Stimulated activated CD4-positive, alpha-beta T cell treated with anti-CD3 and anti-CD28 coated beads, Interleukin-15, amount 100 ng/mL, for 48 hours (primary cell): ENCODE measurements at places on chromosomes 5 and 9.

DNA sequence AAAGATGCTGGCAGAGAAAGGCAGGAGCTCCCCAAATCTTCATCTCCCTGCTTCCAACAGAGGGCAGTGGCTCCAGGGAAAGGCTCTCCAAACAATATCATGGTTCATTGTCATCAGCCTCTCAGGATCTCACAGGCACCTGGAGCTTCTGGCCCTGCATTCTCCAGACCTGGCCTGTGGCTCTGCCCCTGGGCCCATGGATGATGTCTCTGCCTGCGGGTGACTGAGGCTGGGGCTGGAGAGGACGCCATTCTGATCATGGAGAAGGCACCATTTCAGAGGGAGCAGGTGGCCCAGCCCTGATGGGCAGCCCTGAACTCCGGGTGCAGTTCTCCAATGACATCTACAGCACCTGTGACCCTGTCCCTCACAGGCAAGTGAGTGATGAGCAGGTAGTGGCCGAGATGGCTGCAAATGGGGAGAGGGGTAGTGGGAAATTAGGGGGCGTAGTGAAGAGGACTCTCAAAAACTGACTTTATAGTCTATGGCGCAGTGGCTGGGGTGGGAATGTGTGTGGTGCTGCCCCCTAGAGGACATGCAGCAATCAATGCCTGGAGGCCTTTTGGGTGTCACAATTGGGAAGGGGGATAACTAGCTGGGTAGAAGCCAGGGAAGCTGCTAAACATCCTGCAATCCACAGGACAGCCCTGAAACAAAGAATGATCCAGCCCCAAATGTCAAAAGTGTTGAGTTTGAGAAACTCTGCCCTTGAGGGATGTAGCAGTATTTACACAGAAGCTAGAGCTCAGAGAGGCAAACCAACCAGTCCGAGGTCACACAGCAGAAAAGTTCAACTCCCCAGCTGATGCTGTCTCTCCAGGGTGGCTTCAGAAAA is 3.2 kb downstream of the SH3PXD2B start:
- no peak for DNase-seq

DNA sequence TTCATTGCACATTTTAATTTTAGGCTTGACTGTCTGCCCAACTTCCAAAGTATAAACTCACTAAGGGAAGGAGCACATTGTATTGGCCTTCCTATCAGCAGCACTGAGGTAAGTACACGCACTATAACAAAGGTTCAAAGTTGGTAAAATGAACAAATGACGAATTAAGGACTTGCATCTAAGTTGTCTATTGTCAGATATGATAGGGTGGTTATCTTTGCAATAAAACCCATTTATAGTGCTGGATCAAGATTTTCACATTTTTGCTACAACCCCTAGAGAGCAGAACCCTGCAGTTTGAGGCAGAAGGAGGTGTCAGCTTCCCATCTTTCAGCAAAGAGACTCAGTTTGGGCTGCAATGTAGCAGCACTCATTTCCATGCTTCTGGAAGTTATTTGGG is 5.1 kb downstream of the HOMER1 start:
- DNase-seq, result no peak

DNA sequence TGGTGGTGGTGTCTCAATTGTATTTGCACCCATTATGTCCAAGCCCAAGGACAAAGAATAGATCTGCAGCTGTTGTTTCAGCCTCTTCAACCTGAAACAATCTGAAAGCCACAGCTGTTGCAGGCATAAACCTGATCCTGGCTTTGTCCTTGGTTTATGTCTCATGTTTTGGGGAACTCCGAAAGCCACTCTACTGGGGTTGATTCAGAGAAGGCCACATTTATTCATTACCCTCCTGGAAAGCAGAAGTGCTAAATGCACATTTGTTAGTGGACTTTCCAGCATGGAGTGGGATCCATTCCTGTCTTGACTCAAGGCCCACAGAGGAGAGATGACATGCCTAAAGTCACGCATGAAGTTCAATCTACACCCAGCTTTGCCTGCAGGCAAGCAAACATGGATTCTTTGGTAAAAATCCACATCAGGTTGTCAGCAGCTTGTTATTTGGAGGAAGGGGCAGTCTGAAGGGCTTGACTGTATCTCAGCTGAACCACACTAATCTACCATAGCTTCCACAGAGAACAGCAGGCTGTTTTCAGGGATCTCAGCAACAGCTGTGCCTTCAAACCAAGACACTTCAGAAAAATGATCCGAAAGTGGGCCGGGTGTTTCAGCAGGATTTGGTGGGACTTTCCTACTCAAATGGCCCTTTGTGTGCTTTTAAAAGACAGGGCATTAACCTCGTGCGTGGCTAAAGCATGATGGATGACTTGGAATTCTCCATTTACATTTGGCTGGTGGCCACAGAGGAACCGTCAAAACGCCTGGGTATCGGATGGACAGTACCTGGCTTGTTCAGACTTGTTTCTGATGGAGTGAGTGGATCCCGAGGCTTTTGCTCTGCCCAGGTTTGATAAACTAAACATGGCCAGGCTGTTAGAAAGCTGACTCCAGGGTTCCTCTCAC is 36.2 kb upstream of the ADAM19 start:
- no peak for DNase-seq

GRCh38 chr5:166980666-166981065 is 1310.8 kb upstream of the WWC1 start:
- no peak for DNase-seq

- DNase-seq, result no peak
Measured at GRCh38 chr5:82347201-82347865, 69.2 kb upstream of the RPS23 start.

DNA sequence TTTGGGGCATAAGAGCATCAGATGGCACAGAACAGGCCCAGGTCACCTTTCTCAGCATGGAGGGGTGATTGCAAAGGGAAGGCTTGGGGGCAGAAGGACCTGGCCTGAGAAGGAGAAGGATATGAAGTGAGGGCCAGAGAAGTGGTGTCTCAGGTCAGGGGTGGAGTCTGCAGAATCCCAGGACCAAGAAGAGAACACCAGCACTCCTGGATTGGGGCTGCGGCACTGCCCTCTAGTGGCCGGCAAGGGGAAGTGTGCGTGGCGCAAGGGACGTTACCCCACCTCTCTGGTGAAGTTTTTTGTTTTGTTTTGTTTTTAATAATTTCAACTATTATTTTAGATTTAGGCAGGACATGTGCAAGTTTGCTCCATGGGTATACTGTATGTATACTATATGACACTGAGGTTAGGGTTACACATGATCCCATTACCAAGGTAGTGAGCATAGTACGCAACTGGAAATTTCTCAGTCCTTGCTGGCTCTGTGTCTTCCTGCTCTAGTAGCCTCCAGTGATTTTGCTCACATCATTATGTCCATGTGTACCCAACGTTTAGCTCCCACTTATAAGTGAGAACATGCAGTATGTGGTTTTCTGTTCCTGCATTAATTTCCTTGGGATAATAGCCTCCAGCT is 1548.6 kb downstream of the EFNA5 start:
- no peak for DNase-seq

- no peak for DNase-seq
Measured at GRCh38 chr5:56277573-56277972, 44.4 kb upstream of the ANKRD55 start.

GRCh38 chr5:42377496-42377895 is 45.7 kb upstream of the GHR start:
- DNase-seq, result no peak

GRCh38 chr5:180591311-180591887 is at the start of gene SCGB3A1:
Gene SCGB3A1, minus strand, starts transcription at chr5:180591499. Its CDS starts 37 bp downstream, at chr5:180591462.
- no peak for DNase-seq

- DNase-seq, result no peak
Measured at GRCh38 chr9:25864509-25864908, 186.3 kb upstream of the TUSC1 start.
